ENCODE measurements at places on chromosomes 16 and 17.

DNA sequence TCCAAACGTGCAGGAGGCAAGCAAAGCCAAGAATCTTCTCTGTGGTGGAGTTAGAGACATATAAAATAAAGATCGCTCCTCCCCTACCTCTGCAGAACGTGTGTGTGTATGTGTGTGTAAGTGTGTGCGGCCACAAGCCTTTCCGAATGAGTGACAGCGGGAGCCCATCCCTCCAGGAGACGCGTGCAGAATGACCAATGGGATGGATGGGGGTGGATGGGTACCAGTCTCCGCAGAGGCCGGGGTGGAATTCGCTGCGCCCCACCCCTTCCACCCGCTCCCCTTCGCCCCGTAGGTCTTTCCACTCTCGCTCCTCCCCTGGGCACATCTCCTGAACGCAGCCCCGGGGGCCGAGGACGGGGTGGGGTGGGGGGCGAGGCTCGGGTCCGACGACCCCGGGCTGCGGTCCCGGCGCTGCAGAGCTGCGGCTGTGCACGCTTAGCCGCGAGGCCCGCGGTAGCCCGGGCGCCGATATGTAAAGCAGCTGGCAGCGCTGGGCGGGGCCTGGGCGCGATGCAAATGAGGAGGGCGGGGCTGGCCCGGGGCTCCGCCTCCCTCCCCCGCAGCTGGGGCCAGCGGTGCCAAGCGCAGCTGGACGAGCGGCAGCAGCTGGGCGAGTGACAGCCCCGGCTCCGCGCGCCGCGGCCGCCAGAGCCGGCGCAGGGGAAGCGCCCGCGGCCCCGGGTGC lies at the start of gene PRKCB:
TSS of gene PRKCB (plus strand) at position 594 of the 688 bp plus-strand sequence.
- DNase-seq: peak; percentile 72

- DNase-seq: no peak
Observed at GRCh38 chr17:56389356-56389755, 204.1 kb upstream of the NOG start.

- DNase-seq: no peak
Observed at GRCh38 chr16:3992297-3993051, 112.0 kb upstream of the CREBBP start.

DNA sequence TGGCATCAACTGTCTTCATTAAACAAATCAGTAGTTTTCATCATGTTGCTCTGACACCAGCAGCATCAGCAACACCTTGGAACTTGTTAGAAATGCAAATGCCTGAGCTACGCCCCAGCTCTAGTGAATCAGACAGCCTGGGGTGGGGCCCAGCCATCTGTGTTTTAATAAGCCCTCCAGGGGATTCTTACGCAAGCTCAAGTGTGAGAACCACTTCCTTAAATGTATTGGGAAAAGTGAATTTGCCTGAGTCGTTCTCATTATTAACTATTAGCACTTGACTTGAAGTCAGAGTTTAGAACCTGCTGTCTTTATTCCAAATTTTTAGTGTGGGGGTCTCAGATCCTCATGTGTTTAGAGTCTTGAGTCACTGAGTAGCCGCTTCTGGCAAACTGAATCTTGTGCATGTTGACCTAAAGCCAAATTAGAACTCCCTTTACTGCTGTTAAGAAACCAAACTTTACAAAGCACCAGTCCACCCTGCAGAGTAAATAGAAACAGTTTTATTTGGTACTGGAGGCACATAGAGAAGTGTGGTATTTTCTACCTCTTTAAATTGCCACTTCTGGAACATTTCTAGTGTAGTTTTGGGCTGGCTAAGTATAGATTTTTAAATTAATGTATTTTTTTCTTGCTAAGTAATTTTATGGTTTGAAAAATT lies 137.4 kb upstream of the COX10 start:
- DNase-seq: peak; percentile 51

GRCh38 chr16:85441189-85441889 lies 171.8 kb upstream of the GSE1 start:
- no peak for DNase-seq

- DNase-seq: no peak
Observed at GRCh38 chr17:75250009-75250471, 11.4 kb downstream of the GGA3 start.

DNA sequence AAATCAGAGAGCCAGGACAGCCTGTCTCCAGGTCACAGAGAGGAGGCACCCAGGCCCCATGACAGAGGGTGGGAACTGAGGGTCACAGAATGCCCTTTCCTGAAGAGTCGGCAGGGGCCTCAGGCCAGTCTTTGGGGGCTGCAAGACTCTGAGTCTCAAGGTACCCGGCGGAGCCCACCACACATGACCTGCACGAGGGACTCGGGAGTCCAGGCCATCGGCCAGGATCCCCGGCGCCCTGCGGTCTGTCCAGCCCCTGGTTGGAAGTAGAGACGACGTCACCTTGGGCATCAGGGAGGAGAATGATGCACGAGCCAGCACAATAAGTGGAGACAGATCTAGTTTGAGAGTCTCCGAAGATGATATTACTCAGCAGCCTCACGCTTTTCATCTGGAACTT lies 234.7 kb upstream of the SDK2 start:
- no peak for DNase-seq

DNA sequence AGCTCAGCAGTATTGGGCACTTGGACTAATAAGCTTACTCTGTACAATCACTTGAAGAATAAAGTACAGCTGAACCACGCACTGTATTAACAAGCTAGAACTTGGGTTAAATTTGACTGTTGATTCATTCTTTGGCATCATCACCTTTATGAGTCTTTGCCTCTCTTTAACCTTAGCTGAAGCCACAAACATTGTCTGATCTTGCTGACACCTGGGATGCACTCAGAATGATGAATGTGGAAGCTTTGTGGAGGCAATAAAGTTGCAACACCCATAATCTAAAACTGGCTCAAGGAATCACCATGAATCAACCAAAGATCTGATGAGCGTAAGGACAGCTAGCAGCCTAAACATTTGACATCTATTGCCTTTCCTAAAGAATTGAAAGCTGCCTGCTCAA lies 590.6 kb upstream of the SOX9 start:
- no peak for DNase-seq

DNA sequence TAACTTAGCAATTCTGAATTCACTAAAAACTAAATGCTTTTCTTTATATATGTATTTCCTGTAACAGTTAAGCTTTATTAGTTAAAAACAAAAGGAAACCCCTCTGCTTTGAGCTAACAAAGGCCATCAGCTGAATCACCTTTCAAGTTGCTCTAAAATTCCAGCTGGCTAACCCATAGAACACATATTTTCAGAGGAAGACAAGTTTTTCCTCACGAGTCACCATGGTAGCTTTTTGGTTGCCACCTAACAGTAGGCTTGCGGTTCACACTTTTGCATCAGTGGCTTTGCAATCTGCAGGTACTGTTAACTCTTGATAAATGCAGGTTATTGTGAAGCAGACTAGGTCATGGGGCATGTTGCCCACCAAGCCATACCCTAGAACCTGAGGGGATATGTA lies 57.6 kb upstream of the IRX5 start:
- DNase-seq: no peak

- DNase-seq: no peak
Observed at GRCh38 chr17:63001689-63002394, 35.8 kb downstream of the TANC2 start.

GRCh38 chr16:85245307-85246172 lies 133.3 kb upstream of the CIBAR2 start:
- peak; percentile 86 for DNase-seq

GRCh38 chr16:72944757-72945485 lies 103.0 kb downstream of the ZFHX3 start:
- no peak for DNase-seq

GRCh38 chr17:32786169-32786568 lies 90.8 kb downstream of the MYO1D start:
- no peak for DNase-seq

- no peak for DNase-seq
Observed at GRCh38 chr17:76894842-76895241, 26.6 kb downstream of the MGAT5B start.

- no peak for DNase-seq
Observed at GRCh38 chr16:9259914-9260608, 168.6 kb downstream of the HAPSTR1 start.

DNA sequence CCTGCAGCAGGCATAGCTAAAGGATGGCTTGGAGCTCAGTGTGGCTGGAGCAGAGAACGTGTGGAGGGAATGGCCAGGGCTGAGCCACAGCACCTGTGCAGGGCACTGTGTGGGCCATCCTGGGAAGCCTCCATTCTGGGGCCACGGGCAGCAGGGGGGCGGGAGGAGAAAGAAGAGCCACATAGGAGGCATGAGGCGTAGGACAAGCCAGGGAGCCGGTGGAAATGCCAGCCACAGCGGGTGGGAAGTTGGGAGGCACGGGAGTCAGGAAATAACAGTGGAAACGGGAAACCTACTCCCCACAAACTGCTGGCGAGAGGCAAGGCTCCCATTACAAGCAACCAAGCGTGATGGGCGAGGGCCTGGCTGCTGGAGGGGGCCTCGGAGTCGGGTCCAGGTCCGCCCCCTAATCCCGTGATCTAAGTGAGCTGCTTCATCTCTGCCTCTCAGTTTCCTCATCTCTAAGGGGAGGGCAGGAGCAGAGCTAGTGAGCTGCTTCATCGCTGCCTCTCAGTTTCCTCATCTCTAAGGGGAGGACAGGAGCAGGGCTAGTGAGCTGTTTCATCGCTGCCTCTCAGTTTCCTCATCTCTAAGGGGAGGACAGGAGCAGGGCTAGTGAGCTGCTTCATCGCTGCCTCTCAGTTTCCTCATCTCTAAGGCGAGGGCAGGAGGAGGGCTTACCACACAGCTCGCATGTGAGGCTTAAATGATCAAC lies 104.9 kb downstream of the ADCY9 start:
- peak; percentile 52 for DNase-seq

- no peak for DNase-seq
Observed at GRCh38 chr16:11058832-11059231, 114.5 kb downstream of the CLEC16A start.

DNA sequence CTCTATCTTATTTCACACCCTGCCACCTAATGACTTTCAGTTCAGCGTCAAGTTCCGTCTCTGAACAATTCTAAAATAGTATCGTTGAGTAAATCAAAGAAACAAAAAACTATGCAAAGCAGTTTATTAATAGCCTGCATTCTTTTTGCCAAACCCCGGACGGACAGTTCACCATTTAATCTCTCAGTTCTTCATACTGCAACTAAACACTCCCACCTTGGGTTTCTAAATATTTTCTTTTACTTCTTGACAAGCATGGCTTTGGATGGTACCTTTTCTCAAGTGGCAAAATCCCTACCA lies 1.2 kb downstream of the MYH11 start:
- DNase-seq: no peak

GRCh38 chr17:61635913-61636432 lies 45.0 kb upstream of the NACA2 start:
- no peak for DNase-seq

- DNase-seq: no peak
Observed at GRCh38 chr17:46975287-46975686, 3.8 kb downstream of the RPRML start.

- DNase-seq: no peak
Observed at GRCh38 chr17:31908386-31908785, 6.9 kb upstream of the UTP6 start.

GRCh38 chr16:86959729-86960128 lies 357.5 kb downstream of the C16orf95 start:
- DNase-seq: no peak

- no peak for DNase-seq
Observed at GRCh38 chr17:3998436-3998835, 34.2 kb upstream of the ATP2A3 start.

DNA sequence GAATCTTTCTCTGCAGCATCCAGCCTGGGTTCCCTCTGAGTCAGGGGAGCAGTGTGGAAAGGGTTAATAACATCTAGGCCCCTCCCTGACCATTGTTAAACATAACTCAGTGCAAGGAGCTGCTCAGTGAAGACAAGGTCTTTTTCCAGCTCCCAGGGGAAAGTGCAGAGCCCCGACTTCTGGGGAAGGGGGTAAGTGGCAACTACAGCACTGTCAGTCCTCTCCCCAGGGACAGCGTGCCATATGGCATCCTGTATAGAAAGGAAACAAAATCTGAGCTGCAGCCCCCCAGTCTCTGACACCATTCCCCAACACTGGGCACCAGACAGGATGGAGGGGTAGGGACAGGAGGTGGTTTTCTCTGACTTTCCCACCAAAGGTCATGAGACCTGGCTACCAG lies 7.8 kb downstream of the MRPL27 start:
- DNase-seq: no peak

- no peak for DNase-seq
Observed at GRCh38 chr16:79062336-79062735, 538.2 kb downstream of the MAF start.

GRCh38 chr16:85387731-85388295 lies 225.3 kb upstream of the GSE1 start:
- no peak for DNase-seq

DNA sequence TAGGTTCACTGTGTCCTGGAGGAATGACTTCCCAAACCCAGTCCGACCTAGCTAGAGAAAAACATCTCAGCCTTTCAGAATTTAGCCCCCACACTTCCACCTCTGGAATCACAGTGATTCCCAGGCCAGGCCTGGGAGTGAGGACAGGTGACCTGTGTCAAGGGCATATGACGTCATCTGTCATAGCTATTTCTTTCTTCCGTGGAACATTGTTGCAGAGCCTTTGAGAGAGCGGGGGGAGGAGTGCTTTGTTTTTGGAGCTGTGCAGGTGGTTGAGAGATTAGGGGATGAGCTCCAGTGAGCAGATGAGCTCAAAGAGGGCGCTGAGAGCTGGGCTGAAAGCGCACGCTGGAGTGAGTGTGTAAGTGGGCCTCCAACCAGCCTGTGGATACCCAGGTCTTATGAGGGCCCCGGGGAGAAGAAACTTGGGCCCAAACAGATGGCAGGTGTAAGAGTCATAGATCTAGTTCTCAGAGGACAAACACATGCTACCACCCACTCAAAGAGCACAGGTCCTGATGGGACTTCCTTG lies 344.8 kb downstream of the SNX29 start:
- no peak for DNase-seq

DNA sequence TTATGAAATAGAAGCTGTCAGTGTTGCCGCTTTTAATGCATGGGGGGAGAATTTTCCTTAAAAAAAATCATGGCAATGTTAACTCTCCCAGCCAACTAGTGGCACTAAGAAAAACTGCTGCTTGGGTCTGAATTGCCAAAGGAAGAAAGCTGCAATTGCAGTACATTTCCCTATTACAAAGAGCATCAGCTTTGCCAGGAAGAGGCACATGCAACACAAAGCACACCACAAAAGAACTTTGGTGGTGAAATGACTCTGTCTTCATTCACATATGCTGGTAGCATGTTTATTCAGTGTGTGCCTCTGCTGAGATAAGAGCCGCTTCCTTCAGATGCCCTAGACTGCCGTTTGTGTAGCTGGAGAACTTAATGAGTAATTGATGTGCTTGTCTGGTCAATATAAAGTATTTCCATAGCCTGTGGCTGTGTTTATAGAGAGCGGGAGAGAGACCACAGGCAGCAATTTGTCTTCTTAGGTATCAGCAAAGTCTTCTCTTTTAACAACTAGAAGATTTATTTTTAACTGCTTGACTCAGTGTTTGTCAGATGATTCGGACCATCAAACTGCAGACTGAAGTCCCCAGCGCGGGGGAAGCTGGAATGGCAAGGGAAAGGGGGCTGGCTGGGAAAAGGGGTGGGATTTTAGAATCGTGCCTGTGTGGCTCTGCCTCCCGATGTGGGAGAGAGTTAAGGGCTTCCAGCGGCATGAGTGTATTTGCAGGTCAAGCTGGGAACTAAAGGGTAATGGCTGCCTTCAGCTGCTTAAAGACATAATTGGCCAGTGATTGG lies 115.1 kb downstream of the MRTFB start:
- DNase-seq: peak; percentile 63

Data from left hindlimb (tissue), 1 donor.